ENCODE measurements at places on chromosomes 12 and 14.

DNA sequence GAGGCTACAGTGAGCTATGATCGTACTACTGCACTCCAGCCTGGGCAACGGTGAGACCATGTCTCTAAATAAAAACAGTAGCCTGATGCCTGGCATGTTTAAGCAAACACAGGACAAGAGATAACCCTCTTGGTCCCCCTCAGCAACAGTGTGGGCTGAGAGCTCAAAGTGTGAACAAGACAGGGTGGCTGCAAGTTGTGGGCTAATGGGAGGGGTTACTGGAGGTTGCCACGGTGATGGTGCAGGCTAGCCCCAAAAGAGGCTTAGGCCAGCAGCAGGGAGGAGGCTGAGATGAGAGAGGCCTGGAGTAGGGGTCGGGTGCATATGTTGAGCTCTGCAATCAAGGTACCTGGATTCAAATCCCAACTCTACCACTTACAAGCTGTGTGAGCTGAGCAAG lies 3.4 kb upstream of the LGMN start:
- DNase-seq: no peak

GRCh38 chr12:80805106-80805505 lies 88.4 kb downstream of the MYF5 start:
- no peak for DNase-seq

DNA sequence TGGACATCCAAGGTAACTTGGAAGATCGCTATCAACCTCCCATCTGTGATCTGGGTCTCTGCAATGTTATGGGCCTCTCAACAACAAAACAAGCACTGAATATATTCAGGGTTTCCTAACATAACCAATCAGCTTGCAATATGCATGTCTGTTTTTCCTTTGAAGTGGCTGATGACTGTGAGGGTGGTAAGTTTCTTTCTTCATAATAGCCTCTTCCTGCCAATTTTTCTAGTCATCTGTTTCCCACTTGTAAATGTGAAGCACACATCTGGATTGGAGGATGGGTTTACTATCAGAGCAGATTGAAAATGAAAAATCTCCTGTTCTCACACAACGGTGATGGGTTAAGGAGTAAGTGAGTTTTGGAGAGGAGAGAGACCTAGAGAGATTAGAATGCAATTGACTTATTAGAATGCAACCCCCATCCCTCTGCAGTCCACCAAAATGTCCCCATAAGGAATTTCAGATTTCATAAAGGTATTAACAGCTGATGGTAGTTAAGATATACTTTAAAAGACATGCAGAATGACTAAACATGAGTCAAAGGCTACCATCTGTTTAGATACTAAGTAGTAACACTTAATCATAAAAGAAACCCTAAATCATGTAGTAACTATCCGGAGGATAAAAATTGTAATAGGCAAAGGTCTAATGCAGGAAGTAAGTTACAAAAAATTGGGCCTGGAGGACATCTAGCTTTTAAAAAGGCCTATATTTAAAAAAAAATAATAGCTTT lies 58.4 kb upstream of the SAV1 start:
- no peak for DNase-seq

DNA sequence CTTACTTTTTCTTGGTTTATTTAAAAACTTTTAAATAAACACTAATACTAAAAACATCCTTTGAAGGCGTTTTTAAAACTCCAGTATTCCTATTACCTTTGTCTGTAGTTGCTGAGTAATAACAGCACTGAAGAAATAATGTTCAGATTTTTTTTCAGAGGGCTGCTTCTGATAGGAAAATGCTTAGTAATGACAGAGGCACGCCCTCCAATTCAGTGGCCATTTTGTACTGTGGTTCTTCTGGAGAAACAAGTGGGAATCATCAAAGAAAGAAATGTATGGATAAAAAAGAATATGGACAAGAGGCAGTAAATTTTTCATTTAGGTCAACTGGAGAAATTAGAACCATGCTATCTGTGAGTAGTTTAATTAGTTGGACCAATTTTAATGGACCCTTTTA lies 13.6 kb downstream of the VEZT start:
- no peak for DNase-seq

DNA sequence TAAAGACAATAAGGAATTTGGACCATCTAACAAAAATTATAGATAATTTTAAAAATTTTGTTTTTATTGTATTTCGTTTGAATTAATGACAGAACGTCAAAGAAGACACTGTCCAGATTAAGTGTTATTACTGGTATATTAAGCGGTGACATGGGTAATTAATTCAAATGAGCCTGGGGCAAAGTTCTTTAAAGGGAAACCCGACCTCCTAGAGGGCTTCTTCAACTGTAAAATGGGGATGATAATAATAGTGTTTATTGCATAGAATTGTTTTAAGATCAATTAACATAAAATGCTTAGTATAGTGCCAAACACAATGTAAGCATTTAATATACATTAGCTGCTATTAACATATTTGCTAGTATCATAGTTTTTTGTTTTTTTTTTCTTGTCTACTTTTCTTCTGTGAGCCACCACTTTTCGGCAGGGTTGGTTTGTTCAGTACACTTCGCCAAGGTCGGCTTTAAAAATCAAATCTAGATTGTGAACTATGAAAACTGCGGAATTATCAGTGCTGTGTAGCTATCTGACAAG lies 514 bp upstream of the LARP4 start:
- DNase-seq: no peak

- DNase-seq: no peak
These were observed 93.1 kb upstream of the EVL start for GRCh38 chr14:99971941-99972747.

DNA sequence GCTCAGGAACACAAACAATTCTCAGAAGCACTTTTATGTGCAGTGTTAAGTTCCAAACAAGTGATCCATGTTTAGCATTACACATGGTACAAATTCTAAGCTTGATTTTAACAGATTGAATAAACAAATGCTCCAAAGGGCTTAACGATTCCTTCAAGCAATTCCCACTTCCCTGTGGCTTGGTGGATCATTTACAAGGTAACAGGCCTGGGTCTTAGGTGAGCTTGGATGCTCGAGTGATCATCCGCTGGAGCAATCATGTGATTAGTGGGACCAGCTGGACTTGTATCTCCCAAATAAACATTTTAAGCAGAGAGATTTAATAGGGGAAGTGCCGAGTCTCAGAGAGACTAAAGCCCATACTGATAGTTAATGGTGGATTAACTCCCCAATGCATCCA lies 70.7 kb downstream of the CALM1 start:
- no peak for DNase-seq

DNA sequence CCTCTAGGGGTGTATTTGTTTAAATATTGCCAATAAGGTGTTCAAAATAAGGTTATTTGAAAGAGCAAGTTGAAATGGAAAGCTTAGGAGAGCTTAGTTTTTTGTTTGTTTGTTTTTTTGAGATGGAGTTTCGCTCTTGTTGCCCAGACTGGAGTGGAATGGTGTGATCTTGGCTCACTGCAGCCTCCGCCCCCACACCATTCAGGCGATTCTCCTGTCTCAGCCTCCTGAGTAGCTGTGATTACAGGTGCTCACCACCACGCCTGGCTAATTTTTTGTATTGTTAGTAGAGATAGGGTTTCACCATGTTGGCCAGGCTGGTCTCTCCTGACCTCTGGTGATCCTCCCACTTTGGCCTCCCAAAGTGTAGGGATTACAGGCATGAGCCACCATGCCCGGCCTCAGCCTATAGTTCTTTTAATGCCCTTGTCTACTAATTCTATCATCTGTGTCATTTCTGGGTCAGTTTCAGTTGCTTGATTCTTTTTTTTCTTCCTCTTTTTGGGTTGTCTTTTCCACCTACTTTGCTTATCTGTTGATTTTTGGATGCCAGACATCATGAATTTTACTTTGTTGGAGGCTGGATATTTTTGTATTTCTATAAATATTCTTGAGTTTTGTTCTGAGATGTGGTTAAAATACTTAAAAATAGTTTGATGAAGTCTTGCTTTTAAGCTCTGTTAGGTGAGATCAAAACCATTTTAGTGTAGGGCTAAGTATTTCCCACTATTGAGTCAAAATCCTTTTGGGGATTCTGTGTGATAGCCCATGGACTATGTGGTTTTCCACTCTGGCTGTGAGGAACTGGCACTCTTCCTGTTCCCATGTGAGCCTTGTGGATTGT lies 18.7 kb downstream of the RCOR1 start:
- no peak for DNase-seq

DNA sequence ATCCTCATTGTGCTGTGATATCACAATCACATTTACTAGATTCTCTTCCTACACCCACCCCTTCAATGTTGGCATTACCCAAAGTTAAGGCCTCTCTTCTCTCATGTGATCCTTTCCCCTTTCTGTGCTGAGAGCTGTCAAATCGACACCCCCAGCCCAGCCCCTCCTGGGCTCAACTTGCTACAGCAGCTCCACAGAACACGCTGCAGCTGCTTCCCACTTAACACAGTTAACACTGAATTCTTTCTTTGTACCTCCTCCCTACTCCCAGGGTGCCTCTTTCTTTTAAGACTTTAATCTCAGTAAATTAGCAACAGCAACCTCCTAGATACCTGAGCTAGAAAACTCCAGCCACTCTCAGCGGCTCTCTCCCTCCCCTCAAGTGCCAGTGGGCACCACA lies 17.8 kb downstream of the SPTB start:
- no peak for DNase-seq

- DNase-seq: no peak
These were observed 782 bp upstream of the PIWIL1 start for GRCh38 chr12:130336723-130337487.

- DNase-seq: no peak
These were observed 16.3 kb downstream of the ATP5MC2 start for GRCh38 chr12:53659571-53659981.

DNA sequence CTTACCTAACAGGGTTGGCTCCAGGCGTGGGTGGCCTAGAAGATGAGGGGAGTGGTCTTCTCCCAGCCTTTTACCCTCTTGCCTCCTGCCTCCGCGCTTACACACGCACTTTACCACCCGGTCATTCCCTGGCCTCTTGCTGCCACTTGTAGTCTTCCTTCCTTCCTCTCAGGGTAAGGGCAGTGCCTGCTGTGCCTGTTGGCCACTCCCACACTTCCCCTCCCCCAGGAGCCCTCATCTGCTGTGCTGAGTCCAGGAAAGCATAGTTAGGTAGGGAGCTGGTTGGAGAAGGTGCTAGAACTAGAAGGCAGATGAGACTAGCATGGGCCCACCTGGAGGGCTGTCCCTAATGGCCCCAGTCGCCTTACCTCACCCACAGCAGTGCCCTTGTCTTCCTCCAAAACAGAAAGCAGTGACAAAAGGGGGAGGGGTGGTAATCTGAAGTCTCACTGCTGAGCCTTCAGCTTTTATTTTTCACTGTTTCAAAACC lies 54.3 kb upstream of the SRSF5 start:
- DNase-seq: no peak

DNA sequence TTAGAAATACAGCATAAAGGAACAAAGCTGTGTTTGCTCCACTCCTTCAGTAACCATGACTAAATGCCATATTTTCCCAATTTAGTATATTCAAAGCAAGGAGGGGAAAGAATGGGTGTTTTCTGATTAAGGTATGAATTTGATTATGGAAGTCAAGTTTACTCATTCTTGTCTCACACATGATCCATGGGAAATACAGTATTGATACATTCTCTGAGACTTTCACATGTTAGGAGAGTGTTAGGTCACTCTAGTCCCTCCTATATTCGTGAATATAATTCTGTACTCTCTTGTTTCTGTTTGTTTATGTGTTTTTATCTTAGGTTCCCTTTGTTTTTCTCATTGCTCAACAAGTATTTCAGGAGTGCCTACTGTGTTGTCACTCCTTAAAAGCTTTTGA lies 42.4 kb downstream of the TTLL5 start:
- no peak for DNase-seq

DNA sequence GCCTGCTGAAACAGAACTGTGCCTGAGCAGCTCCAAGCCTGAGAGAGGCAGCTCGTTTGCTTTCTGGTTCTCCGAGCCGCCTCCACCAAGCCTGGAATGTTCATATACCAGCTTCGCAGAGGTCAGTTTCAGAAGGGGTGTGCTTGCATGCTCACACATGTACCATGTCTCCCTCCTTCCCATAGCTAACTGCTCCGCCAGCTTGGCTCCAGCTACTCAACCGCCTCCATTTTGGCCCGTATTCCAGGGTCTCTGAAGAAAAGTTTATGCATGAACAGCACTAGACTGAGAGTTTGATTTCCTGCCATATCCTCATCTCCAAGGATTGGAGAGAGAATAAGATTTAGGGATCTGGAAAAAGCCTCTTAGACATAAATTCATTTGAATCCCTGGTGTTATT lies 103.7 kb downstream of the SMOC1 start:
- DNase-seq: no peak

DNA sequence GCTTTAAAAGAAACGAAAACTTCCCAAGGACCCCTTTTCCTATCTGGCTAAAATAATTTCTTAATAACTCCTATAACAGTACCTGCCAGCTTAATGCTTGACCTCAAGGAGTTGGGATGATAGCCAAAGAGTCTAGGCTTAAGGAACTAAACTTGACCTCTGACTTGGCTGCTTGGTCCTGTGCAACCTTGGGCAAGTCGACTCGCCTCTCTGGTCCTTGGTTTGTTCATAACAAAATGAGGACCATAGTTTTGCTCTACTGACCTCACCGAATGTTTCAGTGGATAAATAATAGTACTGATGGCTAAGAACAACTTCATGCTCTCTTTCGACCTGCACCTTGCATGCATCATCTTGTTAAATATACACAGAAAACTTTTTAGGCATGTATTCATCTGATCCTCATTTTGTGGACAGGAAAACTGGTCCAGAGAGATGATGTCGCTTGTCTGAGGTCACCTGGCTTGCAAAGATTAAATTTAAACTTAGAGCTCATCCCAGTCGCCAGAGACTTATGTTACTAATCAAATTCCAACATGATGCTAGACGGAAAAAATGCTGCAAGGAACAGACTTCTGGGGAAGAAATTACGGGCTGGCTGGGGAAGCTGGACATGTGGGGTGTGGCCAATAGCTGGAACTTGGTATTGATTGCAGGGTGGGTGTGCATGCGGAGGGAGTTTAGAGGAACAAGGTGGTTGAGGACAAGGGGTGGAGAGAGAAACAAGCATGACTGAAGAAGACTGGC lies 38.0 kb upstream of the WSCD2 start:
- no peak for DNase-seq
